ENCODE measurements at places on chromosomes 12 and 14.

DNA sequence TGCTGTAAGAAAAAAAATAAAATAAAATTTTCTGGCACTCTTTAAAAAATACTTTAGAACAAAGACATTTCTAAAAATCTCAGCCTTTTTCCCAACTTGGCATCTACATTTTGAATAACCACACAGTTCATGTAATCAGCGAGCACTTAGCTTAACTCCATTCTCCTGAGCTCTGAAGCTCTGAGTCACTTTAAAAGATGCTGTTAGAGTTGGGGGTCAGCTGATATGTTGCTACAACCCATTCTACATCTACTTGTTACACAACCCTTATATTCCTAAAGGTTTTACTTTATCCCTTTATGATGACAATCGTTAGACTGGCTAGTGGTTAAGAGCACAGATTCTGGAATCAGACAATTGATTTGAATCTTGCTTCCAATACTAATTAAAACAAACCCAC lies 48.3 kb downstream of the SLC41A2 start:
- DNase-seq, result no peak

DNA sequence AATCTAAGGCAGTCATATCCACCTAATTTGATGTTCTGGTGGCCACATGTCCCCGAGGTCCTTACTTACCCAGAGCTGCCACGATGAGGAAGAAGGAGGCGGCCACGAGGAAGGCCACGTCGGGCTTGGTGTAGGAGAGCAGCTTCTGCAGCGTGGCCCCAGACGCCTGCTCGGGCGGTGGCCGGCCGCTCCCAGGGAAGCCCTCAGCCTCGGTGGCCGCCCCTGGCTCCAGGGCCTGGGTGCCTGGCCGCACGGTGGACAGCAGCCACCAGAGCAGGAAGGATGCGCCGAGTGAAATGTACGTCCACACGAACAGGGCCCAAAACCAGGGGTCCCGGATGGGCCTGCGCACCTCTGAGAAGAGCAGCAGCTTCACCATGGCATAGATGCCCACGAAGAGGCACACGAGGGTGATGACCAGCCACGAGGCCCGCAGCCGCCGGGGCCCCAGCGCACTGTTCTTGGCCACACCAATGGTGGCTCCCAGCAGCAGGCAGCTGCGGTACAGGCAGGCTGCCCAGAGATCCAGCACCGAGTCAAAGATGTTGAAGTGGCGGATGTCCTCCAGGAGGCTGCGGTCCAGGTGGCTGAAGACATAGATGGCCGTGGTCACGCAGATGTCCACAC lies 6.6 kb downstream of the ABCB9 start:
- DNase-seq, result no peak

DNA sequence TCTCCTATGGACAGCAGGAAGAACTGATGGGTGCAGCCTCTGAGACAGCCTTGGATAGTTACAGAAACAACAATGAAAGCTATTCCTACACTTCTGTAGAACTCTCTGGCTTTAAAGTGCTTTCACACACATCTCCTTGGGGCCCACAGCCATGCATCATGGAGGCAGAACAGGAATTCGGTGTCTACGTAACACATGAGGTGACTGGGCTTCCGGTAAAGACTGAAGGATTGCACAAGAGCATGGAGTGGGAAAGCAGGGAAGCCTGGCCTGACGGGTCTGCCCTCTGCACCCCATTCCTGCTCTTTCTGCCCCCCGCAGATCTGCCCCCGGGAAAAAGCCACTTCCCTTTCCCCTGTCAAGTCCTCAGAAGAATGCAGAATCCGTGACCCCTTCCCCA lies 82.6 kb downstream of the VWF start:
- no peak for DNase-seq

DNA sequence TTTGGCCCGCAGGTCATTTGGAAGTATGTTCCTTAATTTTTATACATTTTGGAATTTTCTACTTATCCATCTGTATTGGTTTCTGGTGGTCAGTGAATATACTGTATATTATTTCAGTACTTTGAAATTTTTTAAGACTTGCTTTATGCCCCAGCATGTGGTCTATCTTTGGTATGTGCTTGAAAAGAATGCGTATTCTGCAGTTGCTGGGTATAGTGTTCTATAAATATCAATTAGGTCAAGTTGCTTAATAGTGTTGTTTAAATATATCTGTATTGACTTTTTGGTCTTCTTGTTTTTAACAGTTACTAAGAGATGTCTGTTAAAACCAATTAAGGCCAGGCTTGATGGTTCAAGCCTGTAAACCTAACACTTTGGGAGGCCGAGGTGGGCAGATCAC lies 21.7 kb upstream of the SIX1 start:
- no peak for DNase-seq

DNA sequence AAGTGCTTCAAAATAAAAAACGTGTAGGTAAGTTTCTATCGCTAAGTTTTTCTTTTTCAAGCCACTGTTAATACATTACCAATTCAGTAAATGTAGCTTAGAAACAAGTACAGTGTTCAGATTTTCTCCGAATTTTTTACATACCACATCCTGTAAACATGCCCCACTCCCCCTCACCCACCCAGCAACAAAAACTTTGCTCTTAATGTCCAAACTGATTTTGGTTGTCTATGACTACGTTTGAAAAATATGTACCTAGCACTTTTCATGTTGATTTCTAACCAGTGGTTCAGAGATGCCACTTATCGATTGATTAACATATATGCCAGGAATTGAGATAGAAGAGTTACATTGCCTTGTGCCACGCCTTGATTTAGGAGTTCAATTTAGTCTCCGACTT lies 663 bp upstream of the LIN7A start:
- DNase-seq, result no peak

- DNase-seq, result no peak
Measured at GRCh38 chr14:56580221-56580711, 668 bp downstream of the TMEM260 start.

- no peak for DNase-seq
Measured at GRCh38 chr12:120620624-120621023, 19.8 kb upstream of the CABP1 start.

DNA sequence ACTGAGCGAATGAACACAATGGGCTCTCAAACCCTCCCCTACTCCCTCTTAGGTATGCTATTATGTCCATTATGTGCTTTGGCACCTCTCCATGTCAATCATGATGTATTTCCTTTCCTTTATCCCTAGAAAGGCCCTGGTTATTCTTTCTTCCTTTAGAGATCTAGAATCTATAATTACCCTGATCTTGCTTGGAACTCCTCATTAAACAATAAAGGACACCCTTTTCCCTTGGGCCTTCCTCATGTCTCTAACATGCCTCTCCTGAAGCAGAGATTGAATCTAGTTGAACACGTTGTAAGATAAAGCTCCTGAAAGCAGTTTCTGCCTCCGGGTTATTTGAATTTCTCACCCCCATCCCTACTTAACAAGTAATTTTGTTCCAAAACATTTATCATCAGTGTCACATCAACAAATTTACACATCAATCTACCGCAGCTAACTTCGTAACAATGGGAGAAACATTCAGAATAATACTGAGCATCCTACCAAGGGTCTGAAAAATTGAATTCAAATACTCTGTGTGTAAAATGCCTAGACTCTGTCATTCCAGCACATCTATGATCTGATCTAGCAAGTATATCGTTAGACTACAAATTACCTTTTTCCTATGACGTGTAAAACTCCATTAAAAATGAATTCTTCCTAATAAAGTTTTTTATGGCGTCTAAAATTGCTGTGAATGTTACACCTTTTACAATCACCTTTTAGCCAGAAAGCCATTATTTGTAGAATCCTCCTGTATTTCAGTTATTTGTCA lies 5.4 kb downstream of the USP44 start:
- DNase-seq, result no peak

GRCh38 chr12:50786498-50787231 lies 22.8 kb downstream of the ATF1 start:
- DNase-seq, result no peak

- no peak for DNase-seq
Measured at GRCh38 chr12:129208566-129208965, 355.3 kb downstream of the GLT1D1 start.

DNA sequence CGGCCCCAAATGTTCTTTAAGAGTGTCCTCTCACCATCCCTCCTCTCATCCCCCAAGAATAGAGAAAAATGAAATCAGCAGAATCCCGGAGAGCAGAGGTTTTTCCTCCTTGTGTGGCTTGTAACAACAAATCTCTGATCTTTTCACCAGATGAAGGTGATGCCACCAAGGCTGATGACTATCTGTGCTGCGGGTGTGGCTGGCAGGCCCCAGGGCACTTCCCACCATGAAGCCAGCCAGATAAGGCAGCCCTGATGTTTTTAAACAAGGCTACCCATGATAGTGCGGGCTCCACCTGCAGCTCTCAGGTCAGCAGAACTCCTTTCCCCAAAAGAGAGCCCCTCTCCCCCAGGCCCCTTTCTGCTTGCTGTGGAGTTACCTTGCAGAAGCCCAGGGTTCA lies 58.0 kb upstream of the PARP11 start:
- DNase-seq, result no peak

GRCh38 chr14:78593949-78594348 lies 423.8 kb downstream of the NRXN3 start:
- no peak for DNase-seq

GRCh38 chr12:112615196-112615595 lies 176.4 kb upstream of the RPH3A start:
- no peak for DNase-seq

DNA sequence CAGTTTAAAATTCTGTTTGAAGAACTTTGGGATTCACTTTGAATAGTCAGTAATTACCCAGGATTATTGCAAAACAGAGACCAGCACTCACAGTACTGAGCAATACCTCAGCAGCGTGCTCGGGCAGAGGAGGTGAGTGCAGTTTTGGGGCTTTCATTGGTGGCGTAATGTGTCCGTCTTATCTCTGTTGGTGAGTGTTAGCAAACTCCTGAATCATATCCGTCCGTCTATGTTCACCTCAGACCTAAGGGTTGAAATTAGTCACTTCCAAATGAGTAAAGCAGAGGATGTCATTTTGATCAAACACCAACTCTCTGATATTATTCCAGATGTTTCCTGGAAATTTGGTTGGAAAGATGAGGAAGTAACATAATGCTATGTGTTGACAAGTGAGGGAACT lies 82.8 kb downstream of the BORCS5 start:
- no peak for DNase-seq

DNA sequence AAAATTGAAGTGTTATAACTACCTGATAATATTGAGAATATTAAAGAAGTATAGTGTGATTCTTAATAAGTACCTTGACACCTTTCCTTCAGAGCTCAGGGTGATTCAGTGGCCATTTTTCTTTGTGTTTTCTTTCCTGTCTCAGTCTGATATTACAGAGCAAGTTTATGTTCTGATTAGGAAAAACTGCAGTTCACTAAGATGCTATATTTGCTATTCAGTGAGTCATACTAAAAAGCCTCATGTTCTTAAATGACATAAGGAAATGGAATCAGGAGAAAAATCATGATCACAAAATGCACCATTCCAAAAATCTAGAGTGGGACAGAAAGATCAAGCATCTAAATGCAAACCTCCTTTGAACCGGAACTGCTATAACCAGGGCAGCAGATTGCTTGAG lies 390.6 kb upstream of the ATP2B1 start:
- no peak for DNase-seq

- no peak for DNase-seq
Measured at GRCh38 chr12:25813843-25814242, 144.6 kb upstream of the RASSF8 start.

- no peak for DNase-seq
Measured at GRCh38 chr12:14665354-14666348, 30.7 kb downstream of the GUCY2C start.

DNA sequence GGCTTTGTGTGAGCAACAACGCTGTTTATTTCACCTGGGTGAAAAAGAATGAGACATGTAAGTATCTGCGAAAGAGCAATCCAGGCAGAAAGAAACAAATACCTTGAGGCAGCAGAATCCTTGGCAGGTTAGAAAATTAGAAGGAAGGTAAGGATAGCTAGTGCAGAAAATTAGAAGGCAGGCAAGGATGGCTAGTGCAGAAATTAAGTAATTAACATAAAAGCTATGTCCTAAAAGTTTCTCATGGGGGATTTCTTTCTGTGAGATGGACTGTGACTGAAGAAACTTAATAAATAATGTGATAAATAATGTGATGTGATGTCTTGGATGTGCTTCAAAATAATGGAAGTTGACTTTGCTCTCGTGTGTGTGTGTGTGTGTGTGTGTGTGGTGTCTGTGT lies 9.9 kb upstream of the TRIP11 start:
- DNase-seq, result no peak

DNA sequence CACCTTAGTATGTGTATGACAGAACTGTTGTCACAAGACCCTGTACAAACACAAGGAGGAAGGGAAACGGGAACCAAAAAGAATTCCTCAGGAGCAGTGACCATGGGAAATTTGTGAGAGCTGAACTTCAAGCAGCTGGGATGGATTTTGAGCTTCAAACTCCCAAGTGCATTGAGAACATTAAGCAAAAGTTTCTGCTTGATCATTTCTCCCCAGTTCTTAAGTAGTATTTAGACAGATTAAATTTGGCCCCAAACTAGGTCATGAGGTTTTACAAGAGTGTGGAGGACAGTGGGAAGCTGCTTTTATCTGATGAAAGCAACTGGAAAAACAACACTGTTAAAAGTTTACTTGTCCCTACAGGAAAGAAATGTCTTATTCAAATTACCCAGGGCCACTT lies 206.0 kb upstream of the DCN start:
- no peak for DNase-seq

DNA sequence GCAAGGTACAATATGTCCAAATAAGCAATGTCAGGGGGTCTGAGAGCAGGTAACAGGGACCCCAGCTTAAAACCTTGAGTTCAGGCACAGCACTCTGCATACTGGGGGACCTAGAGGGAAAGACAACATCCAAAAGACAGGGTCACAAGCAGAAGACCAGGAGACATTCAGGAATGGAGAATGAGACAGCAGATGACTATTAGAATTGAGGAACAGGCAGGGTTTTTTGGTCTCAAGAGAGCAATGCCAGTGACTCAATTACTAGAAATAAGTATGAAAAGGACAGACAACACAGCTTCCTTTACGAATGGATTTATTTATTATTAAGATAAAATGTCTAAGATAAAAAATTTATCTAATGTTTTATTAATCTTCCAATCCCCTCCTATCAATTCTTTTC lies 223.0 kb downstream of the PTPRO start:
- no peak for DNase-seq

DNA sequence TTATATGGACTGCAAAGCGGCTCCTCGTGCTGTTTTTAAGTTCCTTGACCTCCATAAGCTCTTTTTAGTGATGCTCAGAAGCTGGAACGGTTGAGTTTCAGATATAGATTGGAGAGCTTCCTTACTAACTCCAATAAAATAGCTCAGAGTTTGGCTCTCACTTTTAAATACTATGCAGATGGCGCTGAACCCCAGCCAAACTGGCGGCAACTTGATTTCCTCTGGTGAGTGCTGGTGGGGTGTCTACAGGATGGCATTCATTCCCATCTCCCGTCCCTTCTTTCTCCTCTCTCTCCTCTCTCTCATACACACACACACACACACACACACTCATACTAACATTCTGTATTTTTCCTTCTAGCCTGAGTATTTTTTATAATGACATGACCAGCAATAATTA lies 346.3 kb downstream of the ETNK1 start:
- no peak for DNase-seq

- no peak for DNase-seq
Measured at GRCh38 chr14:26870722-26871617, 273.1 kb upstream of the NOVA1 start.

- DNase-seq, result no peak
Measured at GRCh38 chr12:65500091-65500900, 221.8 kb downstream of the MSRB3 start.

- no peak for DNase-seq
Measured at GRCh38 chr12:91179315-91179714, 3.3 kb downstream of the DCN start.

All from stimulated activated CD4-positive, alpha-beta T cell treated with anti-CD3 and anti-CD28 coated beads, Interleukin-15, amount 100 ng/mL, for 1 hour (primary cell).